ENCODE measurements at places on chromosomes 3 and 15.
A peak's percentile ranks its signal among the peaks of the same experiment; 100 is the strongest.

- DNase-seq = peak; percentile 30
Measured at GRCh38 chr3:105139881-105140560, 226.7 kb upstream of the ALCAM start.

DNA sequence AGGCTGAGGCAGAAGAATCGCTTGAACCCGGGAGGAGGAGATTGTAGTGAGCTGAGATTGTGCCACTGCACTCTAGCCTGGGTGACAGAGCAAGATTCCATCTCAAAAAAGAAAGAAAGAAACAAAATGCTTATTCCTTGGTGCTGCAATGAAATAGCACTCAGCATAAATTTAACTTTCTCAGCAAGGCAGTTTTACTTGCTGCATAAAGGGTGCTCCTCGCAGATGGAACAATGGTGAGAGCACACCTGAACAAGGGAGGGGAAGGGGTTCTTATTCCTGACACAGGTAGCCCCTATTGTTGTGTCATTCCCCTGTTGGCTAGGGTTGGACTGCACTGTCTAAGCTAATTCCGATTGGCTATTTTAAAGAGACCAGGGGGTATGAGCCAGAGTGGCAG is 17.1 kb downstream of the PAK2 start:
- DNase-seq = no peak

DNA sequence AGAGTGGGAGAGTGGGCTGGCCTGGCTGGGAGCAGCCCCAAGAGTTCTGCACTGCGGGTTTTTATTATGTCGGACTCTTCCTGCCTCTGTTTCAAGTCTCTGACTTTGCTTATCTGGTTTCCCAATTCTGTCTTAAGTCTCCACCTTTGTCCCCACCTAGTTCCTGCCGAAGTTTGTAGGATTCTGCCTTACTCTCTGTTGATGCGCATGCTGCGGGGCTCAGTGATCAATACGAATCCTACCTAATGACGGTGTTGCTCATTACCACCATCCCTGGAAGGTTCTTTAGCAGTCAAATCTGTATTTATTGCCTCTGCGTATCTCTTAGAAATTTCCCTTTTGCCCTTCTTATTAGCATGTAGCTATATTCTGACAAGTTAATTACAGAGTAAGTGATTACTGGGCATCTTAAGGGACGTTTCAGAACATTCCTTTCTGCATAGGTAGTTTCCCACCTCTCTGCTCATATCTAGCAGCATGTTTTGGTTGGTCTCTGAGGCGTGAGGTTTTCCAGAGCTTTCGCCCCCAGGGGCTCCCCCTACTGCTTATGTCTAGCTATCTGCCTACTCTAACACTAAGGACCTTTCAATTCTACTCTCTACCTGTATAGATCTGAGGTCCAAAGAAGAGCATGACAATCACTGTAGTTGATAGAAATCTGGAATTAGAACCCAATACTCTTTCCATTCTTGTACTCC is 236.0 kb upstream of the EIF1B start:
- no peak for DNase-seq

DNA sequence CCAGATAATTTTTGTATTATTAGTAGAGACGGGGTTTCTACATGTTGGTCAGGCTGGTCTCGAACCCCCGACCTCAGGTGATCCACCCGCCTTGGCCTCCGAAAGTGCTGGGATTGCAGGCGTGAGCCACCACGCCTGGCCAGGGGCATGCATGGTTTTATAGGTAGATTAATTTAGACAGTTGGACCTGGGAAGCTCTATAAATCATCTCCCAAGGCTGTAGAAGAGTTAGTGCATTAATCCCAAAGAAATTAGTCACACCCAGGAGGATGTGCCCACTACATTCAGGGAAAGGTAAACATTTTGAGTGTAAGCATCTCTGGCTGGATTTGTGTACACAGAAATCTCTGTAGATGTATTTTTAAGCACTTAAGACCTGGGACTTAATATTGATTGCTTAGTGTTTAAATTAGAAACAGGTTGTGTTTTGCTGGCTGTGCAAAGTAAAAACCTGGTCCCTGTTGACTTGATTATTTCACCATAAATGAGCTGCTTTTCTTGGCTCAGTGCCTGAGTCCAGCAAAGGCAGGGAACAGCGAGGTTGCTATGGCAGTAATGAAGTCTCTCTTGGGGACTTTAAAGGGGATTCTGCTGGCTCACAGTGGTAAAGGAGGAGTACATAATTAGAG is 19.2 kb downstream of the EXOSC7 start:
- DNase-seq = peak; percentile 62

- DNase-seq = no peak
Measured at GRCh38 chr3:63980830-63981498, 42.3 kb downstream of the PSMD6 start.

- DNase-seq = no peak
Measured at GRCh38 chr3:54123776-54124196, 1.4 kb downstream of the CACNA2D3 start.

DNA sequence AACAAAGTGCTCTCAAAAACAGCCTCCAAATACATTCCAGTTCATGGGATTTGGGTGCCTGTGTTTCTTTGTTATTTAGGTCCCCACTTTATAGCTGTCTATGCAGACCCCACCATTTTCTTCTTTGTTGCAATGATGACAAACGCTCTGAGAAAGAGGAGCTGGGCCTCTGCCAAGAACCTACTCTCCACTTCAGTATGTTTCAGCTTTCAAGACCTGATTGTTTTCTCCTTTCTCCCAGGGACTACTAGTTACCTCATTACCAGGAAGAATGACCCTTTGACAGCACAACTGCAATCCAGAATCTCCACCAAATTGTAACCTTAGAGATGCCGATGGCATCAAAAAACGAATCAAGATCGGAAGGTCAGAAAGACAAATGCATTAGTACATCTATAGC is 236.8 kb downstream of the MEIS2 start:
- DNase-seq = no peak

DNA sequence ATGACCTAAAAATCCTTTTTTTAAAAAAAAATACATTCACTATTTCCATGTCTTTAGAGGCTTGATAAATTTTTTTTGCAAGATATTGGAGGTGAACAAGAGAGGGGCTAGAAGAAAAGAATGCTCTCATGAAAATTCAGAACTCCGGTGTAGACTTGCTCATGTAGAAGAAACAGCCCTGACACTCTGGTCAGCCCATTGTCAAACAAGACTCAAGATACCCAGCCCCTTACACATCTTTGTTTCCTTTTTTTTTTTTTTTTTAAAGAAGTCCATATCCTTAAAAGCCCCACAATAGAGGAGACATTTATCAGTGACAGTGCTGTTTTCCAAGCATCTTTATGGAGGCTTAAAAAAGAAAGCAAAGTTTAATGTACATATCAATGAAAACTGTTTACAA is 196.8 kb upstream of the RORA start:
- DNase-seq = no peak

DNA sequence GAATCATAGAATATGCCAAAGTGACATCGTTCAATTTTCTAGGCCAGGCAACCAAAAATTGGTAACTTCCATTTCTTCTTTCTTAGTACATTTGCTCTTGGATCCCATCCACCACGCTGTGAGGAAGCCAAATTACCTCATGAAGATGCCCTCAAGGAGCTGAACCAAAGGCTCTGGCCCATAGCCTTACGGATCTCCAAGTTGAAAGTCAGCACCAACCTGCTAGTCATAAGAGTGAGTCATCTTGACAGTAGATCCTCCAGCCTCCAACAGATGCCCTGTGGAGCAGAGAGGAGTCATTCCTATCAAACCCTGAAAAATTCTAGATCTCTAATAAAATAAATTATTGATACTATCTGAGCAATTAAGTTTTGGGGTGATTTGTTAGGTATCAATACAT is 322.5 kb upstream of the COL8A1 start:
- DNase-seq = no peak

DNA sequence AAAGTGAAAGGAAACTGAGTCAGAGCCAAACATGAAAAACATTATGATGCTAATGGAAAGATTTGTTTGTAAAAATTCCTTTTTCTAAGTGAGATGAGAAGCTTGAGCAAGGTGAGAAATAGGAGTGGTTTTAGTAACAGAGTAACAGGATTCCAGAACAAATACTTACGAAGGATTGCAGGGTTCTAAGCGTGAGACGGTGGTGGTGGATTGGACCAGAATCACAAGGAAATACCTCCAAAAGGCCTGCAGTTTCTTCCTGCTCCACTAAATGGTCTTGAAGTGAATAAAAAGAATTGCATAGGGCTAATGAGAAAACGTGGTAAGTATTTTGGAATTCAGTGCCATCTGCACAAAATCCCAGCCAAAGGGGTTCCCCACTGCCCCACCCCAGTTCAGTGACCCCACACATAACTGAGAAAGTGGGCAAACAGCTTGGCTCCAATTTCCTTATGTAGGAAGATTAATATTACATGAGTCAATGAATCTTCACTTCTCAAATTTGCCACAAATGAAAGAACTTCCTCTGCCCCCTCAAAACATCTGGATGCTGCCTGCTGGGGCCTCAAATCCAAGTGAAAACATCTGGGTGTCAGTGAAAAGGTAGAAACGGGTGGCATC is 283.8 kb upstream of the NR2F2 start:
- no peak for DNase-seq

DNA sequence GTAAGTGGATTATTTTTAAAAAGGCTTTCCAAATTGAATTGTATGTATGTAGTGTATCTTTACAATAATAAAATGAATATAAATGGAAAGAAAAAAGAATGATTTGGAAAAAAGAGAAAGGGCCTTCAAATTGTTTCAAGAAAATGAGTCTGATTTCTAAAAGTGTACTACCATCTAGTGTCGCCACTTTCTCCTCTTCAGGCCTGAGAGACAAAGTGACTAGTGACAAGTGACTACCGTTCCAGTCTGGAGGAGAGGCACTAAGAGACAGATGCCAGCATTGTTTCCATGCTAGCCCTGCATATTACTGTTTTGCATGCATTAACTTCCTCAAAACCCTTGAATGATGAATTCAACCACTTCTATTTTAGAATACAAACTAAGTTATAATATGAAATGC is 39.3 kb downstream of the P3H2 start:
- no peak for DNase-seq

GRCh38 chr15:101178479-101178878 is 73.4 kb downstream of the CHSY1 start:
- no peak for DNase-seq

DNA sequence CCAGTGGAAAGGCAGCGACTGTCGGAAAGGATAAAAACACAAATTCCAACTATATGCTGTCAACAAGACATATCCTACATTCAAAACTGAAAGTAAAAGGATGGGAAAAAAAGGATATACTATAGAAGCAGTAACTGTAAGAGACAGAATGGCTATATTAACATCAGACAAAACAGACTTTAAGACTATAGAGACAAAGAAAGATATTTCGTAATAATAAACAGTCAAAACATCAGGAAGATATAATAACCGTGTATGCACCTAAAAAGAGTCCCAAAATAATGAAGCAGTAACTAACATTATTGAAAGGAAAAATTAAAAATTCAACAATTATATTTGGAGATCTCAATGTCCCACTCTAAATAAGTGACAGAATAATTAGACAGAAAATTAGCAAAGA is 48.2 kb downstream of the ZNF148 start:
- DNase-seq = no peak

DNA sequence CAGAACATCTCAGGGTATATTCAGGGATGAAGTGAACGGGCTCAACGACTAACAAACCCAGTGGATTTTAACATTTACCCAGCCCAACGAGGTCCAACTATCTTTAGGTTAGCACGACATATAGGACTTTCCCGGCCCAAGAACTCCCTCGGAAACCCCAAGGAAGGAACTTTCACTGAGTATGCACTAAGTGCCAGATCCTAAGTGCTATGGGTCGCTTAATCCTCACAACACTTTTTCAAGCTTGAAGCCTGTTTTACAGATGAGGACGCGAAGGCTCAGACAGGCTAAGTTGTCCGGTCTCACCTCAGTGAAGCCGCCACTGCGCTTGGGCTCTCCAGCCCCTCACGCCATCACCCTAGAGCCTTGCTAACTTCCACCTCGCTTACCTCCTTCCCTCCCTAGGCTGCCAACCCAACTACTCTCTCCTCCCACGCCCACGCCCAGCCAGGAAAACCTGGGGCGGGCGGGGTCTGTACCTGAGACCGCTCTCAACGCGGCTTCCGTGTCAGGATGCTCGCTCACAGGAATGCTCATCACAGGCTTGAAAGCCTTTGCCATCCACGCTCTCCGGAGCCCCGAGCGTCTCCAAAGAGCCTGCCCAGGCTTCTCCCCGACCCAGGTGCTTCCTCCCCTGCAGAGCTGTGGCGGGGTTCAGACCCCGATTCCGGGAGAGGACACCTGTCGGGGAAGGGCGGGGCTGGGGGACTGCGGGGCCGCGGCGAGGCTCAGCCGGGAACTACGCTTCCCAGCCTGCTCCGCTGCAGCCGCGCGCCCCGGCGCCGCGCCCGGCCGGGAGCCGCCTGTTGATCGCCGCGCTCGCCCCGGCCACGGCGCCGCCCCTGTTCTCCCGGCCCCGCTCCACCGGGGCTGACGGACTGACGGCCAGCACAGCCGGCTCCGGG is at the start of gene TMOD2:
TSS of gene TMOD2 (plus strand) at position 806 of the 905 bp plus-strand sequence. CDS start 14,845 bp downstream, outside the sequence.
- DNase-seq = no peak

- no peak for DNase-seq
Measured at GRCh38 chr15:83282776-83283137, 1.7 kb downstream of the BNC1 start.

- no peak for DNase-seq
Measured at GRCh38 chr3:46670000-46670890, 23.2 kb downstream of the ALS2CL start.

- no peak for DNase-seq
Measured at GRCh38 chr15:88140398-88140797, 116.1 kb downstream of the NTRK3 start.

All from LNCaP clone FGC (cell line).